H1 (cell line): ENCODE measurements at places on chromosomes 2 and 18. TPM values are rescaled to one million over a fixed set of nuclear protein-coding genes. Genes with fewer than 3 reads are reported as not detected.

The IL18RAP gene
- not detected in 2 replicates for total RNA-seq

DNA sequence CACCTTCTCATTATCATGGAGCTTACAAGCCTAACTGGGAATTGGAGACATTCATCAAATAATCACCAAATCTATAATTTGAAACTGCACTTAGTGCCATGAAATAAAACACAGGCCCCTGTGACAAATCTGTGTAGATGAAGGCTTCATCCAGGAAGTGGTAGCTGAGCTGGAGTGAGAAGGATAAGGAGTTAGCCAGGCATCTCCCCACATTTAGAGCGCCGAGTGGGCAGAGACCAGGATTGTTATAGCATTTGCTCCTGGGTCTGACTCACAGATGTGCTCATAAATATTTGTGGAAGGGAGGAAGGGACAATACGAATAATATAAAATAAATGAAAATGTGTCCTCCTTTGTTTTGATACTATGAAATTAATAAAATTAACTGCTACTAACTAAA, 2.5 kb upstream of the MAT2A start:
- DNase-seq, result no peak

DNA sequence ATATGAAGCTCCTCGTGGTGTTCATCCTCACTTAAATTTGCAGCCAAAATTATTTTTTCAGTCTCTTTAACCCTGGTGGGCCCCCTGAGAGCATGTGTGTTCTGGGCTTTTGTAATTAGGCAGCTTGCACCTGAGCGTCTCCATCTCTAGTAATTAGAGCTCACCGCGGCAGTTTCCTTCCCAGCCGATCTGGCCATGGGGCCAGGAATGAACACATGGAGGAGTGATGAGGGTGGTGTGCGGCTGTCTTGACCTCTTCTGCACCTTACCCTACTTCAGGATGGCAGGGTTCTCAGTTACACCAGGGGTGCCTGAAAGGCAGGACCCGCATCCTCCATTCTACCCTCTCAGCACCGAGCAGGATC, 98.5 kb downstream of the AFF3 start:
- DNase-seq, result no peak

DNA sequence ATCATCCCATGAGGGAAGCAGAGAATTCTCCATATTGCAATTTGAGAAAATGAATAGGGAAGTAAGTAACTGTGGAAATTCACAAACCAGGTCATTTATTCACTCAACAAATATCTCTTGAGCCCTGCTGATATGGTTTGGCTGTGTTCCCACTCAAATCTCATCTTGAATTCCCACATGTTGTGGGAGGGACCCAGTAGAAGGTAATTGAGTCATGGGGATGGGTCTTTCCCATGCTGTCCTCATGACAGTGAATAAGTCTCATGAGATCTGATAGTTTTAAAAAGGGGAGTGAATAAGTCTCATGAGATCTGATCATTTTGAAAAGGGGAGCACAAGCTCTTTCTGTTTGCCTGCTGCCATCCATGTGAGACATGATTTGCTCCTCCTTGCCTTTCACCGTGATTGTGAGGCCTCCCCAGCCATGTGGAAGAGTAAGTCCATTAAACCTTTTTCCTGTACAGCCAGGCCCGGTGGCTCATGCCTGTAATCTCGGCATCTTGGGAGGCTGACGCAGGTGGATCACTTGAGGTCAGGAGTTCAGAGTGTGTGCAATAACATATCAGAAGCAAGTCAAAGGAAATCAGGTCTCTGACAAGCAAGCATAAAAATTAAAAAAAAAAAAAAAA, 193.2 kb downstream of the NDUFA10 start:
- DNase-seq, result no peak

- DNase-seq, result no peak
Measured at GRCh38 chr2:110768591-110768990, 36.2 kb downstream of the ACOXL start.
